Colonic mucosa (tissue), 4 donors: ENCODE measurements at places on chromosomes 4 and X. TPM values are rescaled to one million over a fixed set of nuclear protein-coding genes. Genes with fewer than 3 reads are reported as not detected.

AVPR2 gene
- not detected for total RNA-seq

DNA sequence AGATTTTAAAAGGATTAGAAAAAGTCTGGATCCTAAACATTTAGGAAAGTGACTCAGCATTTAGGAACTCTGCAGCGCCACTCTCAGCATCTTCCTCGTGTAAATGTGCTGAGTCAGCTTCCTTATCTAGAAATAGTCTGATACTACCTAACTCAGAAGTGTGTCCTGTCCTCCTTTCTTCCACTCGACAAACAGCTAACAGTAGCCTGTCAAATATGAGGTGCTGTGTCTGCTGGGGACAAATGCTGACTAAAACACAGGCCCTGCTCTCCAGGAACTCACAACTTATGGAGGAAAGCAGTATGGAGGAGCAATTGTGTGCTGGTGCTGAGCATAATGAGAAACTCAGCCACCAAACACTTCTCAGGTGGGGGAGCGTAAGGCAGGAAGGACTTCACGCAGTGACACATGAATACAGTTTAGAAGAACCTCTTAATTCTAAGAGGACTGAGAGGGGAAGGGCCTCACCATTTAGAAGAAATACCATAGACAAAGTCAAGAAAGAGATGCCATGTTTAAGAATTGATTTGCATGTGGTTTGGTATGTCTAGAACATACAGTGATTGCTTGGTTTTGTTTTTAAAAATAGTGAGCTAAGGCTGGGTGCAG, 125.3 kb downstream of the SOWAHB start:
- H3K4me3 ChIP-seq = no peak overlapping the region
- H3K36me3 ChIP-seq = peaks cover 9% of the 10 kb centered on the region
- no peak overlapping the region for H3K27ac ChIP-seq

GRCh38 chr4:112277705-112278448, 7.8 kb downstream of the TIFA start:
- H3K36me3 ChIP-seq = no peaks in the 10 kb centered on the region
- H3K4me1 ChIP-seq = no peaks in the 10 kb centered on the region
- H3K27ac ChIP-seq = no peak overlapping the region
- no peak overlapping the region for H3K4me3 ChIP-seq

CYSLTR1 gene
- total RNA-seq = 1.6 TPM

TRIM2 gene
- total RNA-seq = 151 TPM

GYG2 gene
- 12.8 TPM for total RNA-seq

- H3K4me3 ChIP-seq = no peak overlapping the region
- H3K27ac ChIP-seq = no peak overlapping the region
- DNase-seq = no peak
- H3K27me3 ChIP-seq = no peaks in the 10 kb centered on the region
- H3K36me3 ChIP-seq = no peaks in the 10 kb centered on the region
- no peaks in the 10 kb centered on the region for H3K4me1 ChIP-seq
Measured at GRCh38 chrX:13923289-13923688, 106.4 kb upstream of the GPM6B start.

GRCh38 chrX:38988301-38988700, 187.0 kb downstream of the MID1IP1 start:
- no peak overlapping the region for H3K27ac ChIP-seq
- H3K27me3 ChIP-seq = no peaks in the 10 kb centered on the region
- H3K4me3 ChIP-seq = no peak overlapping the region
- no peaks in the 10 kb centered on the region for H3K36me3 ChIP-seq

DNA sequence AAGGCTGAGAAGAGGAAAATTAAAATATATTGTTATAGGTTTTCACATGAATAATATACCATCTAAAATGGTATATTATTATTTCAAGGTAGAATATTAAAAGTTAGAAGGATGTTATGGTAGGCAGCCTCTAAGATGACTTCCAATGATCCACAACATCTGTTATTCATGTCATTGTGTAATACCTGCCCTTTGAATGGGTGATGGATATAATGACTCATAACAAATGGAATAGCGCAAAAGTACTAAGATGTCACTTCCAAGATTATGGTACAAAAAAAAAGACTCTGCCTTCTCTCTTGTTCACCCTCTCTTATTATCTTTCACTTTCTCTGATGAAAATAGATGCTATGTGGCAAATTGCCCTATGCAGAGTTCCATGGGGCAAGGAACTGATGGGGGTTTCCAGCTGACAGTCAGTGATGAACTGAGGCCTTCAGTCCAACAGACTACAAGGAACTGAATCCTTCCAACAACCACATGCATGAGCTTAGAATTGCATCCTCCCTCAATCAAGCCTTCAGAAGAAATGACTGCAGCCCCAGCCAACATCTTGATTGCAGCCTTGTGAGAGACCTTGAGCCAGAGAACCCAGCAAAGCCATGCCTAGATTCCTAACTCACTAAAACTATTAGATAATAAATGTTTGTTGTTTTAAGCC, 57.7 kb downstream of the HS6ST2 start:
- DNase-seq = no peak
- no peaks in the 10 kb centered on the region for H3K36me3 ChIP-seq
- H3K4me3 ChIP-seq = no peak overlapping the region
- no peaks in the 10 kb centered on the region for H3K4me1 ChIP-seq

- no peaks in the 10 kb centered on the region for H3K36me3 ChIP-seq
- DNase-seq = no peak
- H3K4me1 ChIP-seq = no peaks in the 10 kb centered on the region
- no peak overlapping the region for H3K4me3 ChIP-seq
Measured at GRCh38 chr4:89164400-89164799, 53.1 kb downstream of the TIGD2 start.

DNA sequence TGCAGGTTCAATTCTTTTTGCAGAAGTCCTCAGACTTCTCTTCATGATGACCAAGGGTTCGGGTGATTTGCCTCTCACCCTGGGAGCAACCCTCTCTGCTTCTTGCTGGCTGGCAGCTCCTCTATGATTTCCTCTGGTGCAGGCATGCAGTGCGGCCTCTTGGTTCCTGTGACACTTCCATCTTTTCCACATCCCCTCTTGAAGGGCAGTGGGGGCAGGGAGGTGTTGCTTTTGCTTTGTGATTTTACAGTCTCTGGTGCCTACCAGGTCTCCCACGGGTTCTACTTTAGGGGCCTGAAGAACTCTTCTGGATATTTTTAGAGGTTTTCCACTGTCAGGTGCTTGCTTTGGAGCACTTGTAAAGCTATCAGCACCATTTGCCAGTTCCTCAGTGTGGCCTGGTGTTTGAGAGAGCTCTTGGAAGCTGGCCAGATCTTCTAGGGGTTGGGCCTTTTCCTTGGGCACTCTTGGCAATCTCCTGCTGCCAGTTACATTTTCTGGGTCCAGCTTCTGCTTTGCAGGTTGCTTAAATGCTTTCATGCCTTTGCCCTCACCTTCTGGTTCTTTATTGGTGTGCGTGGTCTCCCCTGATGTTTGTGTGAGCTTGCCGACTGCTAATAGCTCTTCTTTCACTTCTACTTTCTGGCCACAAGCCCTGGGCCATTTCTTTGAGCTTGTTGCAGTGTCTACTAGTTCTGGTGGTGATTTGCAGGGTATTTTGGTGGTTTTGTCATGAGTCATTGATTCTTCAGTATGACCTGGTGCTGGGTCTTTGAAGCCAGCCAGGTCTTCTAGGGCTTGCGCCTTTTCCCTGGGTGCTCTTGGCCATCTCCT, 11.5 kb upstream of the CHST7 start:
- no peaks in the 10 kb centered on the region for H3K27me3 ChIP-seq
- no peaks in the 10 kb centered on the region for H3K4me1 ChIP-seq
- no peak overlapping the region for H3K4me3 ChIP-seq

USP17L15 gene
- not detected for total RNA-seq

- no peaks in the 10 kb centered on the region for H3K4me1 ChIP-seq
- H3K27ac ChIP-seq = no peak overlapping the region
- H3K36me3 ChIP-seq = no peaks in the 10 kb centered on the region
Measured at GRCh38 chrX:140034916-140035315, 69.6 kb upstream of the CXorf66 start.

DNA sequence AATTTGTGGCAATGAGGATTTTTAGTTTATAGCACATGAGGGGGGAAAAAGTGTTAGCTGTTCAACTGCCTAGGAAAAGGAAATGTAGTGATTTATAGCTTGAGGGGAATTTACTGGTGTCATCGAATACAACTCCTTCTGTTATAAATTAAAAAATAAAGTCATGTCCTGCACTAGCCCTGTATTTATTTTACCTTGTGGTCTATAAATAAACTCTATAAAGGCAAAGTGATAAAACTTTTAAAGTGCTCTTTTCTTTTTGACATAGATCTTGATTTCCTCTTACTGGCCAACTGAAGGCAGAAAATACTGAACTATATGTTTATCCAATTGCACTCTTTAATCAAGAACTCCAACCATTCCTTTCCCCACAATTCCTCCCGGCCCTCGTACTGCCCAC, 672.1 kb upstream of the SLIT2 start:
- no peak for DNase-seq
- no peaks in the 10 kb centered on the region for H3K4me1 ChIP-seq
- no peak overlapping the region for H3K27ac ChIP-seq
- no peaks in the 10 kb centered on the region for H3K36me3 ChIP-seq

TMEM154 gene
- 3.5 TPM for total RNA-seq

- H3K4me3 ChIP-seq = no peak overlapping the region
- no peaks in the 10 kb centered on the region for H3K27me3 ChIP-seq
- no peak for DNase-seq
- no peaks in the 10 kb centered on the region for H3K4me1 ChIP-seq
- no peaks in the 10 kb centered on the region for H3K36me3 ChIP-seq
- no peak overlapping the region for H3K27ac ChIP-seq
Measured at GRCh38 chrX:349196-349595, 30.6 kb upstream of the GTPBP6 start.

DNA sequence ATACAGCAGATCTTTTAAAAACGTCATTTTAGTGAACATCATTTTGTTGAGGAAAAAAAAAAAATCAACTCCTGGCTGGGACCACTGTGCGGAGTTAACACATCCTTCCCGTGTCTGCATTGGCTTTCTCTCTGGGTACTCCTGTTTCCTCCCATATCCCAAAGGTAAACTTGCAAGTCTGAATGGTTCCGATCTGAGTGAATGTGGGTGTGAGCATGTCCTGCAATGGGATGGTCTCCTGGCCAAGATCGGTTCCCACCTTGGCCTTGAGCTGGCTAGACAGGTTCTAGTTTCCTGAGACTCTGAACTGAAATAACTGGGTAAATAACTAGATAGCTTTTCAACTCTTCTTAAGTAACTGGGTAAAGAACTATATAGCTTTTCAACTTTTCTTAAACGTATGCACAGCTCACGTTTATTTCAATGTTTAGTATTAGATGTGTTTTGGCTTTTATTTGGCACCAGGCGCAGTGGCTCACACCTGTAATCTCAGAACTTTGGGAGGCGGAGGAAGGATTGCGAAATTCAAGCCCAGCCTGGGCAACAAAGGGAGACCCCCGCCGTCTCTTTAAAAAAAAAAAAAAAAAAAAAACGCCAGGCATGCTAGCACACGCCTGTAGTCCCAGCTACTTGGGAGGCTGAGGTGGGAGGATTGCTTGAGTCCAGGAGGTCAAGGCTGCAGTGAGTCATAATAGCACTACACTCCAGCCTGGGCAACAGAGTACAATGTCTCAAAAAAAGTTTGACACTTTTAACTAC, 14.0 kb downstream of the RBMX start:
- H3K4me1 ChIP-seq = no peaks in the 10 kb centered on the region
- no peak overlapping the region for H3K4me3 ChIP-seq
- H3K36me3 ChIP-seq = no peaks in the 10 kb centered on the region
- no peaks in the 10 kb centered on the region for H3K27me3 ChIP-seq

DNA sequence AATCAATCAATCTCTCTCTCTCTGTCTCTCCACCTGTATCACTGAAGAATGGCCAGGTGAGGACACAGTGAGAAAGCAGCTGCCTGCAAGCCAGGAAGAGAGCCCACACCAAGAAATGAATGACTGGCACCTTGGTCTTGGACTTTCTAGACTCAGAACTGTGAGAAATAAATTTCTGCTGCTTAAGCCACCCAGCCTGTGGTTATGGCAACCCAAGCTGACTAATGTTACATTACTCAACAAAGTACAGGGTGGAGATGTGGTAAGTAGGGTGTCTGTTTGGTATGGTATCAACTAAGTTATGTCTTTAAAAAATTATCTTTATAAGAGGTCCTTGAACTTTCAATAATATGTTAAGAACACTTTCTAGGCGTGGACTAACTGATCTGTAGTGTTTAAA, 159.3 kb downstream of the EPHA5 start:
- no peaks in the 10 kb centered on the region for H3K4me1 ChIP-seq
- H3K4me3 ChIP-seq = no peak overlapping the region
- no peaks in the 10 kb centered on the region for H3K36me3 ChIP-seq
- DNase-seq = no peak
- no peaks in the 10 kb centered on the region for H3K27me3 ChIP-seq

GRCh38 chr4:163606896-163607691, 112.6 kb downstream of the TMA16 start:
- no peaks in the 10 kb centered on the region for H3K36me3 ChIP-seq
- H3K27ac ChIP-seq = no peak overlapping the region
- DNase-seq = no peak
- H3K4me3 ChIP-seq = no peak overlapping the region
- no peaks in the 10 kb centered on the region for H3K4me1 ChIP-seq

DNA sequence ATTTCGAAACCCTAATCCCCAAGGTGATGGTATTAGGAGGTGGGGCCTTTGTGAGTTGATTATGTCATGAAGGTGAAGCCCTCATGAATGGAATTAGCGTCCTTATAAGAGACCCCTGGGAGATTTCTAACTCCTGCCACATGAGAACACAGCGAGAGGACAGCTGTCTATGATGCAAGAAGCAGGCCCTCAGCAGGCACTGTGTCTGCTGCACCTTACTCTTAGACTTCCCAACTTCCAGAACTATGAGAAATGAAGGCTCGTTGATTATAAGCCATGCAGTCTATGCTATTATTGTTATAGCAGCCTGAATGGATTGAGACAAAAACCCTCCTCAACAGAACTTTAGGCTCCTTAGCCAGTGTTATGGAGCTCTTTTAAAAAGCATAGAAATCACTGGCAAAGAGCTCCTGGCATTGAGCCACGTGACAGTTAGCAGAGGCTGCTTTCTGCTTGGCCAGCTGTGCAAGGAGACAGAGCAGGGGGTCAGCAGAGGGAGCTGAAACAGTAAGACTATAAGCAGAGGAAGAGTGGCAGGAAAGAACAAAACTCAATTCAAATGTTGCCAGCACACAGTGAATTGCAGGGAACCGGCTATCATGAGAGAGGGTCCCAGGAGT, 219.2 kb upstream of the FAT1 start:
- H3K27ac ChIP-seq = peak overlapping the region; percentile 30
- H3K4me1 ChIP-seq = peaks cover 16% of the 10 kb centered on the region
- H3K4me3 ChIP-seq = no peak overlapping the region
- no peaks in the 10 kb centered on the region for H3K36me3 ChIP-seq
- no peaks in the 10 kb centered on the region for H3K27me3 ChIP-seq

- no peaks in the 10 kb centered on the region for H3K27me3 ChIP-seq
- no peak overlapping the region for H3K27ac ChIP-seq
- H3K4me1 ChIP-seq = no peaks in the 10 kb centered on the region
- H3K4me3 ChIP-seq = no peak overlapping the region
- no peaks in the 10 kb centered on the region for H3K36me3 ChIP-seq
- DNase-seq = peak; percentile 77
Measured at GRCh38 chr4:177455561-177455970, 13.3 kb upstream of the AGA start.

DNA sequence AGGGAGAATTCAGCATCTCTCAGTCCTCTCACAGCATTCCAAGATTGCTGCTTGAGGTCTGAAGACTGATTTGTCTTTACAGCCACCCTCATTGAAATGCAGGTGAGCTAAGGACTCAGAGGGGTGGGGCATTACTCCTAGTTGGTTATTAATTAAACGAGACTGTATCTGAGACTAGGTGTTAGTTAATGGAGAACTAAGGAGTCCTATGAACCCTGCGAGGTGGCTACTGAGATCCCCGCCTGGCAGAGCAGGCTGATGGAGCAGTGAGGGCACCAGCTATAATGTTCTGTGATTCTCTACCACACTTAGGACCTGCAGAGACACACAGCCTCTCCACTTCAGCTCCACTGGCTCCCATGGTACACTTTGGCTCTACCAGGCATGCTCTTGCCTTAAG, 215.3 kb downstream of the MID1IP1 start:
- no peaks in the 10 kb centered on the region for H3K36me3 ChIP-seq
- H3K27me3 ChIP-seq = no peaks in the 10 kb centered on the region
- no peaks in the 10 kb centered on the region for H3K4me1 ChIP-seq

PASD1 gene
- total RNA-seq = not detected
